ENCODE measurements at places on chromosomes 3 and 15. TPM values are rescaled to one million over a fixed set of nuclear protein-coding genes. Genes with fewer than 3 reads are reported as not detected.

IL5RA gene
- total RNA-seq, result not detected

USP13 gene
- 15.9 TPM for total RNA-seq

MESD gene
- 21.0 TPM for total RNA-seq

CCDC33 gene
- total RNA-seq, result 1.6 TPM

AGTR1 gene
- not detected for total RNA-seq

ADAMTS9 gene
- 0.71 TPM for total RNA-seq

CCDC39 gene
- total RNA-seq, result not detected

SLCO2A1 gene
- total RNA-seq, result 0.18 TPM

CEMIP gene
- total RNA-seq, result 3.0 TPM

EFCAB12 gene
- 0.35 TPM for total RNA-seq

ADPRH gene
- total RNA-seq, result 6.1 TPM

TRIM42 gene
- total RNA-seq, result not detected

MESP1 gene
- total RNA-seq, result not detected

CISH gene
- 0.35 TPM for total RNA-seq

GOLGA6D gene
- total RNA-seq, result not detected

GPR62 gene
- total RNA-seq, result not detected

PARP15 gene
- not detected for total RNA-seq

FSD2 gene
- total RNA-seq, result not detected

GOLGA8K gene
- not detected for total RNA-seq

KCNH8 gene
- total RNA-seq, result not detected

ALS2CL gene
- total RNA-seq, result 2.3 TPM

COLQ gene
- total RNA-seq, result 9.8 TPM

SEMA3F gene
- total RNA-seq, result 7.8 TPM

All from myometrial cell (primary cell).